ENCODE measurements at places on chromosomes 7 and 10.

DNA sequence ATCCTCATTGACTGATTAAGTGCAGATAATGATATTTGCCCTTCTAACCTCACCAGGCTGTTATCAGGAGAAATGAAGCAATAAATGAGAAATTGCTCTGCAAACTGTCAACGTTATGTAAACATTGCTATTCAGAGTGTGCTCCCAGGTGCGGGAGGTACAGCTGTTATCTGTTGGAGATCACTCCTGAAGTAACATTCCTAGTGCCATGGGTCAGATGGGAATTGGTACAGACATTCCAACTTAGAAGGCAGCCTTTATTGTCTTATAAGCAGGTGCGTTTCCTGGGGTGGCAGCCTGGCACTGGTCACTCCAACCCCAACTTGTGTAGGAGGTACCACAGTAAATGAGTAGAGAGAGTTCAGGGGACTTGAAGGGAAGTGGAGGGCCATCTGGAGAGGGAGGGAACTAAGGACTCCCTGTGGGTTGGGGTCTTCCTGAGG lies 36.8 kb downstream of the HK1 start:
- no peak for DNase-seq

- no peak for DNase-seq
Observed at GRCh38 chr10:44993922-44994751, 6.6 kb upstream of the ZNF22 start.

- no peak for DNase-seq
Observed at GRCh38 chr7:2640482-2640830, 8.7 kb downstream of the TTYH3 start.

DNA sequence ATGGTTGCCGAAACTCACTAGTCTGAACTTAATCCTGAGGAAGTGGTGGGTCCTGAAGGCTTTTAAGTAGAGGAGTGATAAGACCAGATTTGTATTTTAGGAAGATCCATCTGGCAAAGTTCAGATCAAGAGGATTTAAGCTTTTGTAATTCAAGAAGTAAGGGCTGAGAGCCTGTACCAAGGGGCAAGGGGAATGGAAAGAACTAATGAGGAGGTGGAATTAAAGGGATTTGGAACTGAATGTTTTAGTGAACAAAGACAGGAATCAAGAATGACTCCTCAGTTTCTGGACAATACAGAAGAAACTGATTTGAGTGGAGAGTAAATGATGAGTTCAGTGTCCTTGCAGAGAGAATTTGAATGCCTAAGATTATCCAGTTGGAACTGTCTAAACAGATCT lies 249.0 kb downstream of the C7orf25 start:
- DNase-seq, result no peak

GRCh38 chr7:99625321-99625720 lies 8.6 kb downstream of the ZSCAN25 start:
- no peak for DNase-seq

- no peak for DNase-seq
Observed at GRCh38 chr7:35785250-35785649, 15.6 kb upstream of the SEPTIN7 start.

- DNase-seq, result no peak
Observed at GRCh38 chr7:117017017-117017451, 63.7 kb downstream of the ST7 start.

DNA sequence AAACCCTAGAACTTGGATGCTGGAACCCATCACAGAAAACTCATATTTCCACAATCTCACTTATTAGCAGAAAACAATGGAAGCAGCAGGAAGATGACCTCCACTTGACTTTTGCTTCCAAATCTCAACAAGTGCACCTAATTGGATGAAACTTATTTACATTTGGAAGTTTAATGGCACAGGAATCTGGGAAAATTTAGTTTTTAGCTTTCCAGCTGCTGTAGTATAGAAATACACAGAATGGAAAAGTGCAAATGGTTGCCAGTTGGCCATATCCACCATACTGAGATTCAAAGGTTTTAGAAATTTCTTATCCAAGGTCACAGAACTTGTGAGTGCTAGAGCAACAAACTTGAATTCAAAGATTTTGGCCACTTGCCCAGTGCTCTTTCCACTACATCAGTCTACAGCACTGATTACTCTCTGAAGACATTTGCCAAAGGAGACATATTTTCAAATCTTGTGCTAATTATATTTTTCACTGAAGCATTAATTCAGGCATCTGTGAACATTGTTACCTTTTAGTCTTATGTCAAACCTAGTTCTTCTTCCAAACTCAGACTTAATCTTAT lies 9.3 kb upstream of the AHR start:
- no peak for DNase-seq

DNA sequence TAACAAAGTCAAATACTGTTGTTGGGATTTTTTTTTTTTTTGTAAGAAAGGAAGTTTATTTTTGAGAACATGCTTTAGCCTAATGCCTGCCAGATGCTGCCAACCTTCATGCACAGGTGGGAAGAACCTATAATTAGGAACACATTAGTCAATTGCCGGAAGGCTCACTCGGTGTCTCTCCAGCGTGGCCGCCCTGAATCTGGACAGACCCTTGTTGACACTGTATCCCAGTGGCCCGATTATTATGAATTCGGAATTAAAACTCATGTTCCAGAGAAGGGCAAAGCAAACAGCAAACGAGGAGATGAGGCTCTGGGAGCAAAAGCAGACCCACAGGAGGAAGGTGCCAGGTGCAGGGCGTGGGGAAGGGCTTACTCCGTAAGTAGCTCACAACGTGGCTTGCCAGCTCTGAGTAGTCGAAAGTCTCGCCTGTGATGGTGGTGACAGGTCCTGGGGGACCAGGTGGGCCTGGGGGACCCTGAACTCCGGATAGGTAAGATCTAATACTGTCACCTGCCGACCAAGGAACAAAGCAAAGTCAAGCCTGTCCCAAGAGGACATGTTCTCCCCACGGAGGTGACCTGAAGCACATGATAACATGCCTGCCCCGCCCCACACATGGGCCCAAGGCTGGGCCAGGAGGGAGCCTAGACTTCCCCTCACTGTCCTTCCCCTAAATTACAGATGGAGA lies 48.3 kb downstream of the COL17A1 start:
- DNase-seq, result no peak

- DNase-seq, result peak; percentile 28
Observed at GRCh38 chr10:25226775-25227682, 52.2 kb downstream of the GPR158 start.

GRCh38 chr7:55240418-55241142 lies 124.6 kb upstream of the LANCL2 start:
- DNase-seq, result no peak

- no peak for DNase-seq
Observed at GRCh38 chr10:116097239-116097784, 175.7 kb downstream of the GFRA1 start.

DNA sequence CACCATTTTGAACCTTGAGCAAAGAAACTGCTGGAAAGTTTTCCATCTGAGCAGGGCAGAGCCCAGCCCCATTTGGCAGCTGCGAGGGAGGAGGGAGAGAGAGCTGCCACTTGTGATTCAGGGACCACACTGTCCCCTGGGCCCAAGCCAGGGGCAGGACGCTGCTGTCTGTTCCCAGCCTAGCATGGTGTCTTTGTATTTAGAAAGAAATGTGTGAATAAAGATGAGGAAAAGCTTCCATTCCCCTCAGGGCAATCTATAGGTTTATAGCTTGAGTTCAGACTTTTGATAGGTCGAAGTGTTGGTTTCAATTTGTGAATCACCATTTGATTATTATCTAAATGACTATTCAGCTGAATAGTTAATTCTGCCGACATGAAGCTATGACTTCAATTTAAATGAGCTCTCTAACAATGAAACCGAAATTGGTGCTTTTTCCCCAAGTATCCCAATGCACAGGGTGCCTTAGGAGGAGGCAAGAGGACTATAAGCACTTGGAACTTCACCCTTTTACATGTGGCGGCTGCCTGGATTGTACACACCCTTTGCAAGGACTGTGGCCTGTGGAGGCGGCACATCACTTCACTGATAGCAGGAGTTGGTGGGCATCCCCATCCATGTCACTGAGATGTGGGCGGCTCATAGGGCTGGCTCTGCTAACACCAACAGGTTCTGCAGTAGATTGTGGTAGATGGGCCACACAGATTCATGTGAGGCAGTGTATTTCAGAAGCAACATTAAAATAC lies 223.5 kb downstream of the CCDC3 start:
- no peak for DNase-seq

DNA sequence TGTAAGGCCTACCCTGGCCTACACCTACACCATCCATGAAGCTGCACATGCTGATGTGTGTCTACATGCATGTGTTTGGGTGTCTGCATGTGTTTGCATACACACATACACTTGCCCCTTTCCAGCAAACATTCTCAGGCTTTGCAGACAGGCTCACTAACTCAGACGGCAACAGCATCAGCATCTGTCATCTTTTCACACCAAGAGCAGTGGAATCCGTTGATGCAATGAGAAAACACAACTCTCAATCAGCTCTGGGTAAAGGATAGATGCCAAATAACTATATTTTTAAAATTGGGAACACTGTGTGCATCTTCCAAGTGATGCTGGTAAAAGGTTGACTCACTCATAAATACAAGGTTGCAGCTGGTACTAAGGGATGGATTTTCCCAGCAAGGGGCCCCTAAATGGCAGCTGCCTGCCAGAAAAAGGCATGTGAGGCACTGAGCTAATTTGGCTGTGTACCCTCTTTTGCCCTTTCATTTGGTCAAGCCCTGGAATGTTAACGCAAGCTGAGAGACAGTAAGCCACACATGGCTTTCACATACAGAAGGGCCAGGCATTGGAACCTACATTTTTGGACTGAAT lies 296.3 kb upstream of the NPSR1 start:
- no peak for DNase-seq

DNA sequence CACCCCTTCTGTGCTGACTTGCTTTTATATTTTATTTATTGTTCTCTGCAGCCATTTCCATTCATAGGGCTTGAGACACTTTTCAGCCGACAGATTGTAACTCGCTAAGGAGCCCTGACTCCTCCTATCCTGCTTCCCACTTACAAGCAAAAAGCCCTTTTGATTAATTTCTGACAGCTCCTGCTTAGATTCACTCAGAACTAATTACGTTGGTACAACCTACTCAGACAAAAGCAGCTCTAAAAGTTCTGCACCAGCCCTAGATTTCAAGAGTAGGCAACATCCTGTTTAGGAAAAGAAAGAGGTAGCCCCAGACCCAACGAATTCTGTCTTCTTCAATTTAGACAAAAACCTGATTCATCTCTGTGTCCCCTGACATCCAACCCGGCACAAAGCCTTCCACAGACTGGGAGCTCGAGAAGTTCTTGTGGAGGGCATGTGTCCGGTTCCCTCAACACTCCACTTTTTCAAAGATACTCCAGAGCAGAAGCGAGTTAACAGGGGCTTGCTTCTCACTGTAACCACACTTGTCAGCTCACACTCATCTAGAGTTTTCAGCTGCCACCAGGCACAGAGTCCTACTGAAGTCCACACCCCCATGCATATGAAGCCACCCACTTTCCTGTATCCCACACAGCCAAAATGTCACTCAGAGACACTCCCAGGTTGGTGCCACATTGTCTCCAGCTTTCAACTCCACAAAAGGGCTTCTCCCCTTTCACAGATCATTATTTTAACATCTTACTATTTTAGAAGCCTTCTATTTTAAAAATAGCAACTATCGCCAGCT lies 113.6 kb upstream of the NFE2L3 start:
- no peak for DNase-seq

GRCh38 chr10:128382225-128382624 lies 256.0 kb upstream of the MKI67 start:
- DNase-seq, result no peak

DNA sequence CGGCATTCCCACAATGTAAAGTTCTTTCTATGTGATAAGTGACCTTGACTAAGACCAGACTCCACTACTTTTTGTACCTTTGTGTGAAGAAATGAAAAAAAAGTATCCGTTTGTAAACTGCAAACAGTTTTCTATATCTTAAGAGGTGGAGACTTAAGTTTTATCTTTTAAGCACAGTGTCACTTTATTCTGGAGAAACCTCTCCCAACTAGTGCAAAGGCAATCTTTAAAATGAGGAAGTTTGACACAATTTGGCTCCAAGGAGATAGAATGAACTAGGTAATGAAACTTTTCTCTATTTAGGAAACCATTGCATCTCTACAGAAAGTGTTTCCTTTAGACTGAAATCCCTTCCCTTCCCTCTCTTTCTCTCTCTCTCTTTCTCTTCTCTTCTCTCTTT lies 122.9 kb downstream of the SAMD9 start:
- no peak for DNase-seq

- DNase-seq, result no peak
Observed at GRCh38 chr10:121242741-121243608, 355.3 kb downstream of the FGFR2 start.

DNA sequence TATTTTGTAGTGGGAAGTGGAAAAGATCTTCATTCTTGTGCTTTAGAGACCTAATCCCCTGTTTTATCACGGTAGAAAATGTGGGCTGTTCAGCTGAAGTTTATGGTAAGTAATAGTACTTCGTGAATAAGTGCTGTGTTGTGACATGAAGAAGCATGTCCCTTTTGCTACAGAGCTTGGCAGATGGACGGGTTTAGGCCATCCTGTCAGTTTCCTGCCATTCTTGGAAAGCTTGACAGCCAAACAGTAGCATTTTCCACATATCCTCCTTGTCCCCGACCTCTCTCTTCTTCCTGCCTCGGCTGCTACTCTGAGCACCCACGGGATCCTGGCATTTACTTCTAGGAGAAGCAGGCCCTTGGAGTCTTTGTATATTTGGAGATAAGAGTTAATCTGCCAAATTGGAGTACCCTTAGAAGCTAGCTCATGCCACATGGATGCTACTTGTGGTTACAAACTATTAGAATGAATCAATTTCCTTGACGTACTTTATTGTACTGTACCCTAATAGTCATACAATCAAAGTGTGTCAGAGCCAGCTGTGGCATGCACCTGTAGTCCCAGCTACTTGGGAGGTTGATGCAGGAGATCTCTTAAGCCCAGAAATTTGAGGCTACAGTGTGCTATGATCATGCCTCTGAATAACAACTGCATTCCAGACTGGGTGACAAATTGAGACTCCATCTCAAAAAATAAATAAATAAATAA lies 39.2 kb downstream of the PNLIPRP3 start:
- DNase-seq, result no peak

GRCh38 chr10:124681626-124682552 lies 62.3 kb downstream of the FAM53B start:
- DNase-seq, result no peak
